ENCODE measurements at places on chromosomes 13 and 19. TPM values are rescaled to one million over a fixed set of nuclear protein-coding genes. Genes with fewer than 3 reads are reported as not detected.

- DNase-seq: peak; percentile 62
Observed at GRCh38 chr19:14072535-14073260, at the start of gene MISP3. Gene MISP3, plus strand, starts transcription at chr19:14072786. Its CDS starts 524 bp downstream, at chr19:14073310.

GRCh38 chr13:20667857-20668437 lies 35.6 kb upstream of the IL17D start:
- no peak for DNase-seq

GRCh38 chr19:3668331-3669081 lies 31.8 kb downstream of the PIP5K1C start:
- DNase-seq: no peak

DNA sequence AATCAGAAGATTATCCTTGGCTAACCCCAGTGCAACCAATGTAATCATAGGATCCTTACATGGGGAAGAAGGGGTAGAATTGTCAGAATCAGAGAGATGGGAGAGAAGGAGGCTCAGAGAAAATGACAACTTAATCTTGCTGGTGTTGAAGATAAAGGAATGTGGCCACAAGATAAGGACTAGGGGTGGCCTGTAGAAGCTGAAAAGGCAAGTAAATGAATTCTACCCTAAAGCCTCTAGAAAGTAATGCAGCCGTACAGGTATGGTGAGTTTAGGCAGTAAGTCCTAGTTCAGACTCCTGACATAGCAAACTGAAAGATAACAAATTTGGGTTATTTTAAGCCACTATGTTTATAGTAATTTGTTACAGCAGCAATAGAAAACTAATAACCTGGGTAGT lies 718.5 kb downstream of the SLITRK6 start:
- no peak for DNase-seq

- no peak for DNase-seq
Observed at GRCh38 chr13:46812301-46812797, 15.4 kb upstream of the ESD start.

DNA sequence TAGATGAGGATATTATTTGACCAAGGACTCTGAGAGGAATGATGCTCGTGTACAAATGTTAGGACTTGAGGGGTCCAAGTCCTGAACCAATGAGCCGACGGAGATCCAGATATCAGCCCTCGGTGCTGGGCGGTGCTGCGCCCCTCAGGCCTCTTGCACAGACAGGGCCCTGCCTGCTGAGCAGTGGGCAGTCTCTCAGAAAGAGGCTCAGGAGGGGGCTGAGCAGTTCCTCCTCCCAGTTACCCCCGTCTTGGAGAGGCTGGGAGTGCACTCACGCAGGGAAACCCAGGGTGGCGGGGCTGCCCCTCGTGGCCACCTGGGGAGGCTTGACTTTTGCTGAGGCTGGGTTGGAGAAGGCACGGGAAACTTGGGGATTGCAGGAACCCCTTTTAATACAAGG lies 18.4 kb downstream of the TEX29 start:
- DNase-seq: no peak

DNA sequence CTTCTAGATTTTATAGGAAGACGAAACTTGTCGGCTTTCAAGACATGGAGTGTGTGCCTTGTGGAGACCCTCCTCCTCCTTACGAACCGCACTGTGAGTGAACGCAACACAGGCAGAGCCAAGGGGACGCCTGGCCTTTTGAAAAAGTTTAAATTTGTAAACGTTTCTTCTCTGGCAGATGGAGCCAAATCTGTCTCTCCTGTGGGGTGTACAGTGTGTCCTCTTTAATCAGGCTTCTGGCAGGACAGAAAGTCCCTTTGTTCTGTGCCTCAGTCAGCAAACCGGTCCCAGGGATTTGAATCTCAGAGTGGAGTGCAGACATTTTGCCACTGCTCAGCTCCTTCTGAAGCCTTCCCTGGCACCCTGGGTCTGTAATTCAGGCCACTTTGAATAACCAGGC lies 56.5 kb downstream of the TNFRSF19 start:
- DNase-seq: no peak

GRCh38 chr19:4444765-4445741 lies 12.5 kb downstream of the UBXN6 start:
- no peak for DNase-seq

SIGLEC9 gene
- total RNA-seq: 0.59 TPM

- DNase-seq: no peak
Observed at GRCh38 chr19:45547965-45548609, 36.5 kb downstream of the OPA3 start.

GRCh38 chr13:39538816-39539790 lies 63.9 kb downstream of the LHFPL6 start:
- no peak for DNase-seq

GRCh38 chr19:11191934-11192333 lies 5.4 kb downstream of the KANK2 start:
- no peak for DNase-seq

DNA sequence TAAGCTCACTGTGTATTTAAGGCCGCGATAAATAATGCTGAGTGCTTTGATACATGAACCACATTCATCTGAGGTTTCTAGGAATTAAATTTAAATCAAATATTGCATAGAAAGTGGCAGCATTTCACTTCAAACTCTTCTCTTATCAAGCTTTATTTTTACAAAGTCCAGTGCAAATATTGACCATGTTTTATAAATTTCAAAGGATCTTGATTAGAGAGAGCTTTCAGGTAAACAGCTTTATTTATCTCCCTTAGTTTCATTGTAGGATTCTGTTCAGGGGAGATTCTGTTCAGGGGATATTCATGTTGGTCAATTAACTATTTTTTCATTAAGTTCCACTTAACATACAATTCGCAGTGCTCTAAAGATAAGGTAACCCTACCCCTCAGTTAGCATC lies 249.7 kb upstream of the IRS2 start:
- DNase-seq: no peak

DNA sequence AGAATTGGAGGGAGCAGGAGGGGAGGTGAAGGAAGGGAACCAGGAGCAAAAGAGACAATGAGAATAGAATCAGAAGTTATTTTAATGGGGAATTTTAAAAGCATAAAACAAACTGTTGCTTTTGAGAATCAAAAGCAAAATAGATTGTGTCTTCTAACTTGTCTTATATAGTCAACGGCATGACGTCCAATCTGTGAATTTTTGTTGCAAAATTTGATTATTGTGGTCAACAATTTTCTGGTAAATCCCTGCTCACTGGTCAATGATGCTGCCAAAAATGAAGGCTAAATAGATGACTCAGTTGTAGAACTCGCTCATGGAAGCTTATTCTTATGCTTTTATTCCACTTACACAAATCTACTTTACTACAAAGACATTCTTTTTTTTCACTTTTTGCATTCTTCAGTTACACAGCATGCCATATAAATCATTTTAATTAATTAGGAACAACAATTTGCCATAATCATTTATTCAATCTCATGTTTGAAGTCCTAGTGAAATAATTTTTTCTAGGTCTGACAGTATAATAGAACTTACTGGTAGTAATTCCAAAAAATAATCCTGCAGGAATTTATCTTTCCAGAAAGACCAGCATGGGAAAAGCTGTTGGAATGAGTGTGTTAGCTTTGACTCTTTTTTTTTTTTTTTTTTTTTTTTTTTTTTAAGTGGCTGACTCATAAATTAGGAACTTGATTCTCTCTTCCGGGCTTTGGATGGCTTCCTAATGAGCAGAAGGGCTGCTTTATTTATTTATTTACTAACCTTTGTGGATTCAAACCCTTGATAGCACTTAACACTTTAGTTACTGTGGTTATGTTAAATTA lies 256.9 kb downstream of the SPRY2 start:
- no peak for DNase-seq

- no peak for DNase-seq
Observed at GRCh38 chr19:3320354-3320670, 46.1 kb upstream of the NFIC start.

DNA sequence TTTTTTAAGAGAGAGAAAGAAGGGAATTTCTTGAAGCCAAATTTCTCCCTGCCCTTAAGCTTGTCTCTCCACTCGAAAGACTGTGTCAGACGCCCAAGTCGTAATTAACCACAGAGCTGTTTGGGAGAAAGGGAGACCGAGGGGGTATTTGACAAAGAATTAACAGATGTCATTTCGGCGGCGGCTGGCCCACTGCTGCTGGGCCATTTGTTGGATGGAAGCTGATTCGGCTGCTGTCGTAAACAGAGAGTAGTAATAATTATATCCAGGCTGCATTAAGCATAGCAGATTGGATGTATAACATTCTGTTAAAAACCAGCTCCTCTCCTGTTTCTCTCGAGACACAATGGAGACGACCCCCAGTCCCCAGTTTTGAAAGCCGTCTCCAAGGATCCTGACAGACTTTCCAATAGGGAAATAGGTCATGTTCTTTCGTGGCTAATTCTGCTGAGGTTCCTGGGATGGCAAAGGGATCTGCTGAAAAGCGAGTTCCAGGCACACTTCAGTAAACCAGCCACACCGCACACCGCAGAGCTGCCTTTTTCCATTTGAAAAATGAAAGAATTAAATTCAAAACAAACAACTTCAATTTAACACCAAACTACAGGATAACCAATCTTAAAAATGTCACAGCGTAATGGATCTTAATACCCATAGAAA lies 71.5 kb downstream of the KCTD15 start:
- DNase-seq: no peak

GRCh38 chr13:48437371-48437770 lies 24.5 kb upstream of the LPAR6 start:
- DNase-seq: no peak

DNA sequence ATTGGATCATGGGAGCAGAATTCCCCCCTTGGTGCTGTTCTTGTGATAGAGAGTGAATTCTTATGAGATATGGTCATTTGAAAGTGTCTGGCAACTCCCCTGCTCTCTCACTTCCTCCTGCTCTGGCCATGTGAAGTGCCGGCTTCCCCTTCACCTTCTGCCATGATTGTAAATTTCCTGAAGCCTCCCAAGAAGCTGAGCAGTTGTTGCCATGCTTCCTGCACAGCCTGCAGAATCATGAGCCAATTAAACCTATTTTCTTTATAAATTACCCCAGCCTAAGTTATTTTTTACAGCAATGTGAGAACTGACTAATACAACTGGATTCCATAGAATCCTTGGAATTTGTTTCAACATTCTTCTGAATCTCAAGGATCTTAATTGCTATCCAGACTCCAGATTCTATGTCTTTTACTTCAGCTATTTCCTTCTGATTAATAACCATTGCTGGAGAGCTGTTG lies 328.1 kb downstream of the SLITRK5 start:
- no peak for DNase-seq

DNA sequence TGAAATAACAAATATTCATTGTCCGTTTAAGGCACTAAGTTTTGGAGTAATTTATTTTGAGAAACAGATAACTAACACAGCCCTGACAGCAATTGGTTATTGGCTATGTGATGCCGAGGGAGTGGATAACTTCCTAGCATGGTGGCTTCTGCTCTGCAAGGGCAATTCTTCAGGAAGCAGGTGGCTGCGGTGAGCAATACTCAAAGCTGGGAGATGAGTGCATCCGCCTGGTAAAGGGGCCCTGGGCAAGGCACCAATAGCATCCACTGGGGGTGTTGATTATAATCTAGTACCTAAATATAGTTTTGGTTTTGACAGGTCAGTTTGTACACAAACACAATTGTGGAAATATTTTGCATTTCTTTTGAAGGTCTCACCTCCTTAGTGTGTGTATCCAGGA lies 41.0 kb downstream of the CCDC70 start:
- no peak for DNase-seq

SCAF1 gene
- 30.6 TPM for total RNA-seq

- no peak for DNase-seq
Observed at GRCh38 chr19:6947745-6948144, 60.4 kb downstream of the ADGRE1 start.

DNA sequence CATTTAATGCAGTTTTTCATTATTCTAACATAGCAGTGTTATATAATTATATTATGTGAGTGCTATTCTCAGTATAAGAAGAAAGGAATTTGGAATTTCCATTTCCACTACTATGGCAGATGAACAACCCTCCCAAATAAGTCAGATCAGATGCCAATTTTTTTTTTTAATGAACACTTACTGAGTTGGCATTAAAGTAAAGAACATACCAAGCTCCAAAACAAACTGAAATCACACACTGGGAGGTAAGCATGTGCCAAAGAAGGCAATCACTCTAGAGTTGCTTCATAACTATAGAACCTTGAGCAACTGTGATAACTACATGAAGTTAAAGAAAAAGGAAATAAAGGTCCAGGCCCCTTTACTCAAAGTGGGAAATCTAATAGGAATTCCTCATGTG lies 90.3 kb downstream of the RNF17 start:
- no peak for DNase-seq

VAV1 gene
- 70.1 TPM for total RNA-seq

GRCh38 chr19:2802826-2803225 lies 16.8 kb upstream of the ZNF554 start:
- no peak for DNase-seq

DNA sequence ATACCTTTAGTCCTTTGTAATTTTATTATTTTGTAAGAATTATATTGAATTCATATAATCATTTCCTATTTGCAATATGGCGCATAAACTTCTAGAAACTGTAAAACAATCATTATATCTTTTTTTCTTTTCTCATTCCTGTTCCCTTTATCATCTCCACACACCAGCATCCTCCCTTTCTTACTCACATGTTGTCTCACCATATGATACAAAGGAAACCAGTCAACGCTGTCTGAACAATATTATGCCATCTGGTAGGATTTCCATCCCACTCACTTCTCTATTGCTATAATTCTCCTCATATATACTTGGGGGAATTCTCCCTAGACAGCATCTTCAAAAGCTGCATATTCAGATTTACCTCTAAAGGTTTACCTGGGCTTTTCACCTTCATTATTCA lies 389.8 kb downstream of the NDFIP2 start:
- DNase-seq: no peak

GRCh38 chr13:38090913-38091312 lies 221.3 kb upstream of the TRPC4 start:
- DNase-seq: no peak

PSMD8 gene
- 61.2 TPM for total RNA-seq

DNA sequence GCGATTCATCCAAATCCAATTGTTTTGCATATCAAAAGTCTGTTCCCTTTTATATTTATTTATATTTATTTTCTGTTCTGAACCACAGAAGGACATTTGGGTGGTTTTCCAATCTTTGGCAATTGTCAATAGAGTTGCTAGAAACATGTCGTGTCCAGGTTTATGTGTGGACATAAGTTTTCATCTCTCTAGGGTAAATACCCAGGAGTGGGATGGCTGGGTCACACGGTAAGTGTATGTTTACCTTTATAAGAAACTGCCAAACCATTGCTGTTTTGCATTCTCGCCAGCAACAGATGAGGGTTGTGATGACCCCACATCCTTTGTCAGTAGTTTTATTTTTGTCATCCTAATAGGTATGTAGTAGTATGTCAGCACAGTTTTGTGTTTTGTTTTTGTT lies 12.5 kb downstream of the AP1M1 start:
- no peak for DNase-seq

- DNase-seq: no peak
Observed at GRCh38 chr13:79966493-79966895, 374.4 kb downstream of the SPRY2 start.

All from CD4-positive, alpha-beta T cell (primary cell).